ENCODE measurements at places on chromosomes 6 and 20.

GRCh38 chr6:88517737-88518136 is 351.6 kb upstream of the CNR1 start:
- DNase-seq = no peak

DNA sequence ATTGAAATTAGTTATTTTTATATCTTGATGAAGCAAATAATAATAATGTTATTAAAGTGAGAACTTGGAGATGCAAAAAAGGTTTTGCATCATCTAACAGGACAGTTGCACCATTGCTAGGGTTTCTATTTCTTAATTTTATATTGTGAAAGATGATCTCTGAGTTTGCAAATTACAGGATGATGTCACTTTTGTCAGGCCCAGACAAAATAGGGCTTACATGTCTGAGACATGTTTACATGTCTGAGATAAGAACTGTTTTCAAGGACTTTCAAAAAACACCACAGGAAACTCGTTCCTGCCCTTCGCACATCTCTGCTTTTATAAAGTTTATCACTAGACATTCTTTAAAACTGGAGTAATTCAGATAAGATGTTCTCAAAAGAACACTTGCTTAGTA is 1075.8 kb upstream of the MANEA start:
- no peak for DNase-seq

DNA sequence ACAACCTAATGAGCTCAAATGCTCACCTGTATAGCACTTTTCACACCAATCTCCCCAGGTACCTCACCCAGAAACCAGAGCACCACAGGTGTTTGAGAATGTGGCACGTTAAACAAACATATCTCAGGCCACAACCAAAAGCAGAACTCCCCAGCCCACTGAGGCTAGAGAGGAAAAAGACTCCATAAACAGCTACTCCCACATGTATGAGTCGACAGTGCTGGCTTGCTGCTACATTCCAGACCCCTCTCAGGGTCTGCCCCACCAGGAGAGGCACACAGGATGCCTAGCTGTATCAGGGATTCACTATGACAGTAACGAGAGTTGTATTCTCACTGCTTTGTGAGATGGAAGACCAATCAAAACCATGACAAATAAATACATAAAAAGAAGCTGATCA is 242.6 kb upstream of the ARID1B start:
- DNase-seq = no peak

DNA sequence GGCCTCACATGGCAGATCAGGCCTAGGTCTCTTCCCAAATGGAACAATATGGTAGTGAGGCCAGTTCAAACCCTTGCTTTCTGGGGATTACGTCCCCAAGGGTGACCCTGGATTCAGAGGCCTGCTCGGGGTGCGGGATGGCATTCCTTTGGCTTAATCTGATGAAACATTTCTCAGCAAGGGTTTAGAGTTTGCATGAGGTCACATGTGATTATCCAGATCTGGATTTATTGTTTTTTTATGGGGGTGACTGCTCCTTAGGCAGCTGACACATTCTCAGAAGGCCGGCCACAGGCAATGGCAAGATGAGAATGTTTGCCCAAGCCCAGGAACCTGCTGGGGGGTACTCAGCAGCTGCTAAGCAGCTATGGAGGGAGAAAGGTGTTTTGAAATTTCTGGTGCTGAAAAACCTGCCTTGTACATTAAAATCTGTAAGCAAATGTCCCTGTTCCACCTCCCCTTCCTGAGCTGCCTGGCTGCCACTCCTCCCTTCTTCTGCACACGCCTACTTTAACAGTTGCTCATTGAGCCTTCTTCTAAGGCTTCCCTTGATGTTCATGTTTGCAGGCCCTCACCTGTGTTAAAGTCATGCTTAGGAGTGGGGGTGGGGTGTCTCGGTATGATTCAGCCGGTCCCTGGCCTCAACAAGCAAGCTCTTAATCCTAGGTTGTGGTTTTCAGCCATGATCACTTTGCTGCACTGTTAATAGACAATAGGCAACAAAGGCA is 37.9 kb upstream of the FUCA2 start:
- no peak for DNase-seq

GRCh38 chr20:24411003-24411833 is 58.2 kb upstream of the SYNDIG1 start:
- DNase-seq = no peak

GRCh38 chr6:136969433-136969832 is 47.3 kb downstream of the SLC35D3 start:
- DNase-seq = no peak

DNA sequence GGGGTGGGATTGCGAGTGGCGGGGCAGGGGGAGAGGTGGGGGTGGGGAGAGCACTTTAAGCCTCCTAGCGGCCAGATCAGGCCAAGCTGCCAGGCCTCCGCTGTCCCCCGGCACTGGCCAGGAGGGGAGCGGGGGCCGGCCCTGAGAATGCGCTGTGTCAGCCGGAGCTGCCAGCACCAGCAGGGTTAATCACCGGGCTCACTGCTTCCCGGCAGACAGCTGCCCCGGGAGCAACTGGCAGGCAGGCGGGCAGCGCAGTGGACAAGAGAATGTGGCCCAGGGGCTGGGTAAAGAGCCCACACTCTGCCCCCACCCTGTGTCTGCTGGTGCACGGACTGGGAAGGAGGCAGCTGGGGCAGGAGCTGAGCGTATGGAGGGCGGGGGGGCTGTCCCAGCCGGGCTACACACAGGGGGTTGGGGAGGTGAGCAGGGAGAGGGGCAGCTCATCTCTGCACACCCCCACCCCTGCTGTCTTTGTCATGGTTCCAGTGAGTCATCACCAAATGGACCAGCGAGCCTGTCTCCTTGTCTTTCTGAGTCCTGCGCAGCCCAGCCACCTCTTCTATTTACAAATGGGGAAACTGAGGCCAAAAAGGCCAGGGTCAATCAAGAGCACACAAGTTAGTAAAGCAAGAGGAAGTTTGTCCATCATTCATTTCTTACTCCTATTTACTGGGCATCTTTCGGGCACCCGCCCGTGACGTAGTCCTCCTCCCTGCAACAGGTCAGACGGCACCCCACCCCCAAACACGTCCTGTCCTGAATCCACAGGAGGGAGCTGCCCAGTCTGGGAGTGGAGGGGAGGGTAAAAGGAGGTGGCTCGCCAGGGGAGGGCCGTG is 2.1 kb upstream of the LAMA5 start:
- no peak for DNase-seq

GRCh38 chr20:23995905-23996666 is 7.5 kb upstream of the GGTLC1 start:
- peak; percentile 13 for DNase-seq

DNA sequence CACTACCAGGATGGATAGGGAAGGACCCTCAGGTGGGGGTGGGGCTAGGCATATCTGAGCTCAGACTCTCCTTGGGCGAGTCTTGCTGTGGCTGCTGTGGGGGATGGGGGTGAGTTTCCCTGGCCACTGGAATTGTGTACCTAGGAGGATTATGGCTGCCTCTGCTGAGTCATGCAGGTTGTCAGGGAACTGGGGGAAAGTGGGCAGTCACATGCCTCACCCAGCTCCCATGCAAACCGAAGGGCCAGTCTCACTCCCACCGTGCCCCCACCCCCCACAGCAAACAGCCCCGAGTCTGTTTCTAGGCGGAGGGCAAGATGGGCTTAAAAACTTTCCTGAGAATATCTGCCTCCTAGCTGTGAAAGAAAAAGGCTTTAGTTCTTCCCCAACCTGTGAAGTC is 210.3 kb upstream of the FERMT1 start:
- no peak for DNase-seq

GRCh38 chr6:116404696-116405095 is 33.9 kb downstream of the DSE start:
- no peak for DNase-seq

DNA sequence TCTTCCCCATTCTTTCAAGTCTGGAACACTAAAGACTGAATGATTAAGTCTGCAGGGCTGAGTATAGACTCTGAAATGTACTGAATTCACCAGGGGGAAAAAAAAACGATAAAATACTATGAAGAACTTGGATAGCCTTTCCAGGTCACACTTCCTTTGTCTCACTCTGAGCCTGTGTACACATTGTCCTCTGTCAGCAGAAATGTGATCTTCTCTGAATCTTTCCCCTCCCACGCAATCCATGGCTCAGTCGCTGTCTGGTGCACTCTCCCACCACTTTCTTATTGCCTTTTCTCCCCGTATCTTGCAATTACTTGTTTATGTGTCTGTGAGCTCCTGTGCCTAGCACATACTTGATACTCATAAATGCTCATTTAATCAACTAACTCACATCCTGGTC is 212.6 kb upstream of the RSPO3 start:
- no peak for DNase-seq

DNA sequence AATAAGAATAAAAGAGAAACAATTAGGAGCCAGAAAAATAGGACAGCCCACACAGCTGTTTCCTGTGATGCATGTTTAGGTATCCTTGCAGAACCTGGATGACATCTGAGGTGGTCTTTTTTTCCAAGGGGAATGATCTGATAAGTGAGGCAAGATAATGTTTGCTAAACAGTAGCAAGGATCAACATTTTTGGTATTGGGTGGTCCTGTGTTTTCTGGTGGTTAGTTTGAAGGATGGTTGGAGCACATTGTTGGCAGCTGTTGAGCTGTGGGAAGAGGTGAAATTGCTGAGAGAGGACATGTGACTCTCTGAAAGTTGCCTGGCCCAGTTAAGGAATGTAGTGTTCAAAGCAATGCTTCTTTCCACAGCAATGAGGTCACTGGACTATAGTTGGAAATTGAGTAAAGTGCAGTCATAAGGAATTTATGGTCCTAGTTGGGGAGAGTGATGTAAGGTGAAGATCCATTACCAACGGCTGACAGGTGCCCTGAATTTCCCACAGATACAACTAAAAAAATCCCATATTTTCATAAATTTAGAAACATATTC is 270.2 kb upstream of the IMPG1 start:
- no peak for DNase-seq

DNA sequence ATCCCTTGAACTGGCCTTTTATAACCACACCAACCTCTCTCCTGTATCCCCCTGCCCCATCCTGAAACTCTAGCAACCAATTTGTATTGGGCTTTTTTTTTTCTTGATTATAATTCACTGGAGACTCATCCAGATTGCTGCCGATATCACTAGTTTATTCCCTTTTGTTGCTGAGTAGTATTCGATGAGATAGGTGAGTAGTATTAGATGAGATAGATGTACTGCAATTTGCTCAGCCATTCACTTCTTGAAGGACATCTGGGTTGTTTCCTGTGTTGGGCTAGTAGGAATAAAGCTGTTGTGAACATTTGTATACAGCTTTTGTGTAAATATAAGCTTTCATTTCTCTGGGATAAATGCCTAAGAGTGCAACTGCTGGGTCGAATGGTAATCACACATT is 58.2 kb downstream of the GCLC start:
- no peak for DNase-seq

- no peak for DNase-seq
Measured at GRCh38 chr6:87742106-87742505, 40.1 kb upstream of the AKIRIN2 start.

DNA sequence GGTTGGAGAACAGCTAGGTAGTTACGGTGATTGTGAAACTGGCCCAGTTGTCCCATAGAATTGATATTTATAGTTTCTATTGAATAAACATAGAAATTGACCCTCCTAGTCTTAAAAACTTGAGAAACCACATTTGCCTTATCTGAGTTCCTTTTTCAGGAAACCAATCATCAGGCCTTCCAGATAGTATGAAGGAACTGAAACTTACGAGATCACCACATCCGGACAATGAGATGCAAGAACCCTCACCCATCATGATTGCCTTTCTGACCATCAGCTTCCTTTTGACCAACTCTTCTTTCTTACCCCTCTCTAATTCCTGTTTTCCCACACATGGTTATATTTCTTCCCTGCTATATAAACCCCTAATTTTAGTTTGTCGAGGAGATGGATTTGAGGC is 21.8 kb downstream of the SLC35F1 start:
- DNase-seq = no peak

GRCh38 chr6:95087394-95088097 is 489.8 kb upstream of the MANEA start:
- no peak for DNase-seq
